ENCODE measurements at places on chromosomes 2 and 18.

DNA sequence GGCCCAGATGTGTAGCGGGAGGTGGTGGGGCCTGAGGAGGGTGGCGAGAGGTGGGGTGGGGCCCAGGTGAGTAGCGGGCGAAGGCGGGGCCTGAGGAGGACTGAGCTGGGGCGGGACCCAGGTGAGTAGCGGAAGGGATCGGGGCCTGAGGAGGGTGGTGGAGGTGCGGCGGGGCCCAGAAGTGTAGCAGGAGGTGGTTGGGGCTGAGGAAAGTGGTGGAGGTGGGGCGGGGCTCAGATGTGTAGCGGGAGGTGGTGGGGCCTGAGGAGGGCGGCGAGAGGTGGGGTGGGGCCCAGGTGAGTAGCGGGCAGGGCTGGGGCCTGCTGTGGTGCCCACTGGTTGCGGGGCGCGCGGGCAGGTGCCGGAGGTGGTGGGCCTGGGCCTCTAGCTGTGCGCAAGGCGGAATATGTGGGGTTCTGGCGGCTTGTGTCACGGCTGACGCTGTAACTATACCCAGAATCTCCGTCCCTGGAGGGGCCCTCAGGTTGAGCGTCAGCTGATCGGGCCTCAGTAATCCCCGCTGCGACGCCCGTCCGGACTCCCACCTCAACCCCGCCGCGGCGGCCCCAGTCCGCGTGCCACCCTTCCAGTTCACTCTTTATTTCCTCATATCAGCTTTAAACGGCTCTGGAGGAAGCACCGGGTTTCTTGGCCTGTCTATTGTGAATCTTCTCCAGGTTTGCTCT is 866 bp upstream of the SF3B6 start:
- no peak for DNase-seq

GRCh38 chr2:239264492-239264837 is 136.4 kb downstream of the HDAC4 start:
- DNase-seq: no peak

DNA sequence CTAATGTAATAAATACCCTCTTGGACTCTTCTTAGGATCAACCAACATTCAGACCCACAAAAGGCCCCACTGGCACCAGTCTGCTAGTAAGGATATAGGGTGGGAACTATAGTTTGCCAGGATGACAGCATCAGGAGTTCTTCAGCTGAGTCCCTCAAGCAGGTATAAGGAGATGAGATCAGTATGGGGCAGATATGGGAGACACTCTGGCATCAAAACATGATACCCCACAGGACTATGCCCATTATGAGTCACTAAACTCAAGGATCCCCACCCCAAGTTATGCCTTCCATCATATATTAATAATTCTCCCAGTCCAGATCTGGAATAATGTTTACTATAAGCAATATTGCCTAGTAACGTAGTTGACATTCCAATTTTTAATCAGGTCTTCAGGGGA is 83.1 kb upstream of the CCDC141 start:
- DNase-seq: no peak

DNA sequence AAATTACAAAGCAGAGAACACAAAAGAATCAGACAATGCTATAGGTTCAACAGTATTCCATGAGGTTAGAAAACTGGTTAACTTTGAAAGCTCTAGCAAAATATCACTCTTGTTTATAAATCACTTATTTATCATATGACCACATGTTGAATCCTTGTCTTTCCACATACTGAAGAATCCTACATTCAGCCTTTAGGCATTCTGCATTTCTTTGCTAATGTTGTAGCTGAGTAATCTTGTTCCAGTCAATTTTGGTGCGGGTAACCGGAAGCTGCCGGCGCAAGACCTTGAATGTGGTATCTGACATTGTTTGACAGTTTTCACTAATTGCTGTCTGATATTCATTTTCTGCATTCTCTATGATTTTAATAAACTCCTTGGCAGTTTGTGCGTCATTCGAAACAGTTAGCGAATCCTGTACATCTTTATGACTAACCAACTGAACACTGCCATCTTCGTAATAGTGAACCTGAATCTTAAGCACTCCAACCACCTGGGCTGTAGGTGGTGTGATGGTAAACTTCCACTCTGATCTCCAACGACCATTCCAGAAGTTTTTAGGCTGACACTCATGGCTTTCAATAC is 154.1 kb downstream of the BAZ2B start:
- DNase-seq: no peak

- no peak for DNase-seq
Measured at GRCh38 chr2:204234879-204235278, 298.3 kb downstream of the ICOS start.

DNA sequence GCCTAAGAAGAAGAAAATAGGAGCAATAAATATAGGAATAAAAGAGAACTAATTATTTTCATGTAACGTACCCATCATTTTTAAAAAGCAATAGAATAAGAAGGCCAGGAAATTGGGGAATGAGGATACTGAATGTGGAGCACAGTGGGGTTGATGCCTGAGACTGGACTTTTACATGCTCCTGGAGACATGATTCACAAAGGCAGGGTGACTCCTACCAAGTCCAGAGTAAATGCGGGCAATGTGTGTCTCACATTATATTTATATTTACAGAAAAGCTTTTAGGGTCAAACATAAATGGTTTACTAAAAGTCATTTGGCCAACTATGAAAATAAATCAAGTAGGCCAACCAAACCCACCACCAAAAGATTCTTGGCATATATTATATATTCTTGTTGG is 87.9 kb upstream of the COL5A2 start:
- DNase-seq: no peak

DNA sequence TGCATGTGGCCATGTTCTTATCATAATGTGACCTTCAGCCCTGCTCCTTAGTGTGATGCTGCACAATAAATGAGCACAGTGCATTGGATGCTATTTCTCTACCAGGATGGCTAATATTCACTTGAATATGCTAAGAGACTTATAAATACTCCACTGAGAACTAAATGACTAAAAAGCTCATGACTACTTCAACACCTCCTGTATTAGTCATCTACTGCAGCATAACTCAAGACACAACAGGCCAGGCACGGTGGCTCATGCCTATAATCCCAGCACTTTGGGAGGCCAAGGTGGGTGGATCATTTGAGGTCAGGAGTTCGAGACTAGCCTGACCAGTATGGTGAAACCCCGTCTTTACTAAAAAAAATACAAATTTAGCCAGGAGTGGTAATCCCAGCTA is 213.4 kb downstream of the RND3 start:
- DNase-seq: no peak

GRCh38 chr18:22826726-22827125 is 106.4 kb upstream of the RBBP8 start:
- no peak for DNase-seq

DNA sequence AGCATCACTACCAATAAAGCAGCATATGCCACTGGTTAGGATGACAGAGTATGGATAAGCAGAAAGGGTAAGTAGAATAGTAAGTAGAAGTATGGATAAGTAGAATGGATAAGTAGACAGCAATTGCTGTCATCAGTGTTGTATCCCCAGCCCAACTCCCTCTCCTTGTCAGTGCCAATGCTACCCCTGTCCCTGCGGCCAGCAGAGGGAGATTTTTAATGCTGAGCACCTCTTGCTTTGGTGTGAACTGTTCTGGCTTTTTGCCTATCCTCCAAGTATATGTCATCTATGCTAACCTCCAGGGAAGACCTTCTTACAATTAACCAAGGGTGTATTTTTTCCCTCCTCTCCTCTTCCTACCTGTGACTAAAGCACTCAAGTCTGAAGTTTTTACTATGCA is 136.7 kb upstream of the SPHKAP start:
- DNase-seq: no peak

GRCh38 chr2:174552880-174553279 is 44.7 kb downstream of the WIPF1 start:
- DNase-seq: no peak

GRCh38 chr2:65498396-65498795 is 66.0 kb upstream of the SPRED2 start:
- DNase-seq: no peak

DNA sequence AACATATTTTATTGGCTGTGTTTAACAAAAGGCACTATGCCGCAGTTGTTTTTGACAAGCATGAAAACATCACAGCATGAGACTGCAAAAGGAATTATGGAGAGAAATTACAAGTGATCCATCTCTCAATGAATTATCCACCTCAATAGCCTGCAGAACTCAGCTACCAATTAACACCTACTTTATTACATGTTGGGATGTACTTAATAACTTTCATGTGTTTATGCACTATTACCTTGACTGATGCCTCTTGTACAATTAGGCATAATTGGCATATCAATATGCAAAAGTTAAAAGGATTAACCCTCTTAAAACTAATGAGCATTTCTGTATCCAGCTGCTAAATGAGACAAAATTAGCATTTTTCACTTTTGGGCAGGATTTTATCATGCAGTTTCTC is 27.8 kb downstream of the ARHGAP15 start:
- no peak for DNase-seq

GRCh38 chr2:158618891-158619490 is 162.2 kb downstream of the PKP4 start:
- DNase-seq: no peak

DNA sequence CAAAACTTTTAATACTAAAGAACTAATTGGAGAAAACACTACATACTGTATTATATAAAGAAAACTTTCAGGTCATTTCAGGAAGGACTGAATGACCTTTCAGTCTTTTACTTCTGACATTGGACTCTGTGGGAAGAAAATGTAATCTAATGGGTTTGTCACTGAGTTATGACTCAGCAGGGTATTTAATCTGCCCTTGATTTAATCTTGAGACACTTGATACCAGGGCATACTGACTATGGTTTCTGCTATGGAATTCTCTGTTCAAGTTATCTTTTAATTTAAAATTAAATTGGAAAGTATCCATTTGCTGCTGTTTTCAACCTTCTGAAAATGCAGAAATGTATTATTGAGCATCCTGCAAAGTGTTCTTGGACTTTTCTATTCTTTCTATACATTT is 354.2 kb upstream of the GALNT5 start:
- DNase-seq: no peak

DNA sequence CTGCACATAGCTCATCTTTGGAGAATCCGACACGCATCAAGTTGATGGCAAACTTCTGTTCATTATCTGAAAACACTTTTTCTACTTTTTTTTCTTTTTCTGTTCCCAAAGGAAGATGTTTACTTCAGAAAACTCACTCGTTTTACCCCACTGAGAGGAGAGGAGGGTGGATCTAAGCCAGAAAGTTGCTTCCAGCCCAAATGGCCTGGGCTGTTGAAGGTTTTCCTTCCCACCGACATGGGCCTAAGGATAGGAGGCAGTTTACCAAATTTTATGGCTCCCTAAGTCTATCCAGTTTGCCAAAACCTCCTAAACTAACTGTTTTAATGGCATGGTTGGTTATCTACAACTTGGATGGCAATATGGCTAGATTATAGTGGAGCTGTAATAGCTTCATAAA is 70.4 kb downstream of the DDX1 start:
- no peak for DNase-seq

- no peak for DNase-seq
Measured at GRCh38 chr2:118473846-118474540, 373.5 kb downstream of the EN1 start.

GRCh38 chr2:25478736-25479135 is 137.0 kb upstream of the DNMT3A start:
- no peak for DNase-seq

GRCh38 chr18:69839497-69839896 is 108.2 kb downstream of the CD226 start:
- no peak for DNase-seq

DNA sequence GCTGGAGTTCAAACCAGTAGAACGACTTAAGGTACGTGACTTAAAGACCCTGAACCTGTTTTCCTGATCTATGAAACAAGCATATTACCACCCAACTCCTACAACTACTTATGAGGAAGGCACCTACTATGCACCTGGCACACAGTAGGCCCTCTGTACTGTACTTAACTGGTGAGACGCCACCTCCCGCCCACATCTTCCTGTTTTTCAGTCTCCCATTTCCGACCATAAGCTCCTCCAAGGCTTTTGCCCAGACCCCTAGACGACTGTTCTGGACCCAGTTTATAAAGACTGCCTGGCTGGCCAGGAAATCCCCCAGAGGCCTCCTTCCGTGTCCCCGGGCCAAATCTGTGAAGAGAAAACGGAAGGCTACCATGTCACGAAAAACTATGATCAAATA is 1.5 kb downstream of the GALNT14 start:
- DNase-seq: no peak

GRCh38 chr2:230665263-230665691 is 47.4 kb upstream of the CAB39 start:
- no peak for DNase-seq

GRCh38 chr2:175168564-175168945 is 552 bp upstream of the ATF2 start:
- no peak for DNase-seq

- DNase-seq: no peak
Measured at GRCh38 chr2:137659616-137660015, 304.7 kb upstream of the HNMT start.

- no peak for DNase-seq
Measured at GRCh38 chr2:147204102-147204501, 640.7 kb upstream of the ACVR2A start.

- DNase-seq: no peak
Measured at GRCh38 chr18:9563331-9563730, 51.0 kb downstream of the PPP4R1 start.

GRCh38 chr2:179341152-179341866 is 76.7 kb upstream of the SESTD1 start:
- DNase-seq: no peak

DNA sequence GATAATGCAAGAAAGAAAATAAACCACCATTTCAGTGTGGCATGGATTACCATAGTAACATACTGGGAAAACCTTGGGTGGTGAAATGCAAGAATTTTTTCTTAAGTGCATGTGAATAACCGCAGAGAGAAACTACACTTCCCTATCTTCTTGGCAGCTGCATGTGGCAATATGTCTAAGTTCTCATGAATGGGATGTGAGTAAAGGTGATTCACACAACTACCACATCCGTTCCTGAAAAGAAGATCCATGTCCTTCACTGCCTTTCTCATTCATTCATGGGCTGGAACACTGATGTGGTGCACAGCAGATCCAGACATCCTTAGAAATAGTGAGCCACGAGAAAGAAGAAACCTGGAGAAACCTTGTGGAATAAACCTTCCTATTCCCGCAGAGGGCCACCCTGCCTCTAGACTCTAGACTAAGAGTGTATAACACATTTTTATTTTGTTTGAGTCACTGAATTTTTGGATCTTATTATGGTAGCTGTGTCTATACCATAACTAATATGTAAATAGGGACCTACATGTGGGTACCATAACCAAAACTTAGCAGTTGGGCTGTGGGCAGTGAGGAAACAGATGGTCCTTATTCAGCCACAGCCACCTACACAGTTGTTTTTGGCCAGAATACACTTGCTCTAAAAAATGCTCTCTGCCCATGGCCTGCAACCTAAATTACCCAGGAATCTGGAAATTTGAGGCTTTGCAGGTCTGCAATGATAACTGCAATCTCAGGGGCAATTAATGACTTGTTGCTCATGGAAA is 573.3 kb downstream of the LRP1B start:
- peak; percentile 90 for DNase-seq
